ENCODE measurements at places on chromosomes 5 and 9. TPM values are rescaled to one million over a fixed set of nuclear protein-coding genes. Genes with fewer than 3 reads are reported as not detected.

The FOXD4L6 gene
- polyA plus RNA-seq = 0.04 TPM

The ENC1 gene
- polyA plus RNA-seq = 1.4 TPM

The GADD45G gene
- polyA plus RNA-seq = 19.8 TPM

The GNA14 gene
- polyA plus RNA-seq = 1.9 TPM

The AIF1L gene
- 184 TPM for polyA plus RNA-seq

The MEF2C gene
- 1.7 TPM for polyA plus RNA-seq

The PRRX2 gene
- polyA plus RNA-seq = 1.7 TPM

The QSOX2 gene
- 3.6 TPM for polyA plus RNA-seq

The ADCY2 gene
- 0.06 TPM for polyA plus RNA-seq

The PDE6A gene
- 1.5 TPM for polyA plus RNA-seq

The RGS3 gene
- 10.2 TPM for polyA plus RNA-seq

The LCN6 gene
- 14.4 TPM for polyA plus RNA-seq

The KLHL9 gene
- 5.0 TPM for polyA plus RNA-seq

The IFNE gene
- polyA plus RNA-seq = 2.0 TPM

The PLPP7 gene
- 0.47 TPM for polyA plus RNA-seq

The PCDHGA5 gene
- 0.14 TPM for polyA plus RNA-seq

The POU5F2 gene
- 0.01 TPM for polyA plus RNA-seq
